Skeletal muscle cell (primary cell): ENCODE measurements at places on chromosomes 2 and 18.

- DNase-seq = no peak
These were observed 26.9 kb upstream of the COL6A3 start for GRCh38 chr2:237440819-237441281.

GRCh38 chr18:59810183-59810582 lies 89.6 kb upstream of the PMAIP1 start:
- no peak for DNase-seq

DNA sequence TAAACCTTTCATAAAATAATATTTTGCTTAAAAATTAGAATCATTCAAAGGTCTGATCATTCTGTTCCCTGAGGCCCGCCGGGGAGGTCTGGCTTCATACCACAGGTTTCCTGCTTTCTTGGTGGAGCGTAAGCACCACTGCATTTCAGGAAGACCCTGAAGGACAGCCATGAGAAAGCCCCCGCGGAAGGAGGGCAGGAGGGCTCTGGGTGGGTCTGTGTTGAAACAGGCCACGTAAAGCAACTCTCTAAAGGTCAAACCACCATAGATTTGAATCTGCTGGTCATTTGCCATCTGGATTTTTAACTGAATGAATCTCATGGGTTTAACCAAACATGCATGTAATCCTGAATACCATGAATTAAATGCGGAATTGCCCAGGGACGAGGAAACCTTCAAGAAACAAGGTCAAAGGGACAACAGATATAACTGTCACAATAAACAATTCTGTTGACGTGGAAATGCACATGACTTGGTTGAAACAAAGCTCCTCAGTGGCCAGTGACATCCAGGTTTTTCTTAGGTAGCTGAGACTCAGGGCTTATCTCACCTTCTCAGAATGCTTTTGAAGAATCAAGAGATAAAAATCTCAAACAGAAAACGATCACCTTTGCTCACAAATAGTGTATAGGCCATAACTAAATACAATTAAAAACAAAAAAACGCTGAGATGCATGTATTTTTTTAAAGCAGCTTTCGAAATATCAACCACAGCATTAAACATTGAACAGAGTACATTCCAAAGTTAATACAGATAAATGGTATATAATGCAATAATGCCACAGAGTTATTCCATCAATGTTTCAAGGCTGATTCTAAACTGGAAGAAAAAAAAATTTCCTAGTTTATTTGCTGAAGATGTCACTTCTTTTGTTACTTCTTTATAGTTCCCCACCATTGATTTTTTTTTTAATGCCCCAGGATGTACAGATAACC lies 193.2 kb downstream of the BCL2 start:
- no peak for DNase-seq

GRCh38 chr2:113848758-113849415 lies 41.0 kb upstream of the ACTR3 start:
- DNase-seq = no peak

GRCh38 chr2:182895169-182895568 lies 28.7 kb upstream of the FRZB start:
- DNase-seq = no peak

DNA sequence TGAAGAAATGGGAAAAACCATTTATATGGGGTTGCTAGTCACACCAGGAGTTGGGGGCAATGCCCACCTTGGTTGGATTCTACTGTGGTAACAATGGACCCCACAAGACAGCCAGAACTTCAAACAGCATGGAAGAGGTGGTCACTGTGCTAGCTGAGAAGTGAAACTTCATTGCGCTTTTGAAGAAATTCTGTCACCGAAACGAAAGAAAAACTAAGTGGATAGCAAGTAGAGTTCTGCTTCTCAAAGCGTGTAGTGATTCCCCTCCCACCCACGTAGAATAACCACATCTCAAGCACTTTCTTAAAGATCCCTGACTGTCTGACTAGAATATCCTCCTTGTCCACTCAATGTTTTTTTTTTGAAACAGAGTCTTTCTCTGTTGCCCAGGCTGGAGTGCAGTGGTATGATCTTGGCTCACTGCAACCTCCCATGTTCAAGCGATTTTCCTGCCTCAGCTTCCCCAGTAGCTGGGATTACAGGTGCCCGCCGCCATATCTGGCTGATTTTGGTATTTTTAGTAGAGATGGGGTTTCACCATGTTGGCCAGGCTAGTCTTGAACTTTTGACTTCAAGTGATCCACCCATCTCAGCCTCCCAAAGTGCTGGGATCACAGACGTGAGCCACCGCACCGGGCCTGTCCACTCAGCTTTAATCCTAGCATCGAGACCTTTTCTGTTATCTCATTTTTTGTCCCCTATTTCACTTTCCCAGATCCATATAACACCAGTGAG lies 30.1 kb upstream of the CCL20 start:
- DNase-seq = no peak

- DNase-seq = no peak
These were observed 3.9 kb upstream of the PXDN start for GRCh38 chr2:1748176-1748740.

- peak; percentile 34 for DNase-seq
These were observed 125.5 kb upstream of the SERTAD2 start for GRCh38 chr2:64779117-64779690.

DNA sequence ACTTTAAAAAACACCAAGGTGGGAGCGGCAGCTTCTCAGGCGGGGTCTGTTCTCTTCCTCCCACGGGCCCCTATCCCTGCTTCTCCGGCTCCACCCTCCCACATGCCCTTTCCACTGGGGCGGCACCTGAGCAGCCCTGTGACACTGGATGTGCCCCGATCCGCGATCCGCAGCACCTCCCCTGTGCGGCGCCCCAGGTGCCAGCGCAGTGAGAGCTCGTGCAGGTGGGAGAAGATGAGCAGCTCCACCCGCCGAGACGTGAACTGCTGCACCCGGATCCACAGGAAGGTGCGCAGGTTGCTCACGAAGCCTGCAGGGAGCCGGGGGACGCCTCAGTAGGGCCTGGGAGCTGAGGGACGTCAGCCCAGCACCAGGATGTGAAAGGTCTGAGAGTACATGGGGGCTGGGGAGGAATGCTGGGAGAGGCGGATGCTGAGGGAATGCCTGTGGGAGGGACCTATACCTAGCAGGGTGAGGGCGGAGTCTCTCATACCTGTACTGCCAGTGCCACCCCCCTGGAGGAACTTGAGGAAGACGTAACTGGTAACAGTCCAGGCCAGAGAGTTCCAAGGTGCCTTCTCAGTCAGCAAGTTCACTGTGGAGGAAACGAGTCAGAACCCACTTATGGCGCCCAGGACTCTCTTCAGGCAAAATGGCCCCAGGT lies 2.8 kb downstream of the ABCB6 start:
- no peak for DNase-seq

DNA sequence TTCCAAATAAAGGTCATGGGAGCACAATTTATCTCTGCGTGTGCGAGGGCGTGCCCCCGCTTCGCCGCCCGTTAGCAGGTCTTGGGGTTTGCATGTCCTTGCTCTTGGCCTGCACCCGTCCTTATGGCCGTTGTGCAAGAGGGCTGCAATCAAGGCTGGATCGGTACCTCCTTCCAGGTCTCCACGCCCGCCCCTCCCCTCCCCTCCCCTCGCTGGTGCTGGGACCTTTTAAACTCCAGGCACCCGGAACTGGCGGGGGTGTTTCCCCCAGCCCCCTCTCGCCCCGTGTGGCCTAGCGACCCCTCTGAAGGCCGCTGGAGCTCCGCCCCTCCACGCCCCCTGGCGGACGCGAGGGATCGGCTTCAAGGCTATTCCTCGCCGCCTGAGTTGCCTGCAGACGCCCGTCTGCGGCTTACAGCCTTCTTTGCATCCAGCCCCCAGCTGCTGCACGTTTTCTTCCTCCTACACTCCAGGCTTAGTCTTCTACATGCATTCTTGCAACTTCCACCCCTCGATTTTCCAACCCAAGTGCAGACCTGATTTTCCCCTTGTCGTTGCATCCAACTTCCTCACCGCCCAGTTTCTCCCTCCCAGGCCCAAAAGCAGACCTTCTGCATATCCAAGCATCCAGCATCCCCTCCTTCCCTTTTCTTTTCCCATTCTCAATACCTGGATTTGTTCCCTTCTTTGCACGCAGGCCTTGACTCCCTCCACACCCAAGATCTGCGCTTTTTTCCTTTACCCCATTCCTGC lies 577 bp downstream of the IDH1 start:
- DNase-seq = no peak

DNA sequence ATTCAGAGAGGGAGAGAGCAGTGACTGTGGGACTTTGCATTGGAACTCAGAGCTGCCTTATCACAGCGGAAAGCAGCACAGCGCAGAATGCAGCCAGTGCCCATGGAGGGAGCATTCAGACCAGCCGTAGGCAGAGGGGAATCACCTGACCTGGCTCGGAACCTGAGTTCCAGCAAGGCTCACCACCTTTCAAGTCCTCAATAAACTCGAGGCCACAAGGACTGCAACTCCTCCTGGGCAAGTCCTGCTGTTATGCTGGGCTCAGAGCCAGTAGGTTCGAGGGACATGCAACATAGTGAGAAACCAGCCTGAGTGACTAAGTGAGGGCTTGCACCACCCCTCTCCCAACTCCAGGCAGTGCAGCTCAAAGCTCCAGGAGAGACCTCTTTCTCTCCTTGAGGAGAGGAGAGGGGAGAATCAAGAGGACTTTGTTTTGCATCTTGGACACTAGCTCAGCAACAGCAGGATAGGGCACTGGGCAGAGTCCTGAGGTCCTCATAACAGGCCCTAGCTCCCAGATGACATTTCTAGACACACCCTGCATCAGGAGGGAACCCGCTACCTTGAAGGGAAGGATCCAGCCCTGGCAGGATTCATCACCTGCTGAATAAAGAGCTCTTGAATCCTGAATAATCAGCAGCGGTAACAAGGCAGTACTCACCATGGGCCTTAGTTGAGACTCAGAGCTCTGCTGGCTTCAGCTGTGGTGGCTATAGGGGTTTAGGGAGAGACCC lies 136.8 kb upstream of the OTOS start:
- peak; percentile 31 for DNase-seq

DNA sequence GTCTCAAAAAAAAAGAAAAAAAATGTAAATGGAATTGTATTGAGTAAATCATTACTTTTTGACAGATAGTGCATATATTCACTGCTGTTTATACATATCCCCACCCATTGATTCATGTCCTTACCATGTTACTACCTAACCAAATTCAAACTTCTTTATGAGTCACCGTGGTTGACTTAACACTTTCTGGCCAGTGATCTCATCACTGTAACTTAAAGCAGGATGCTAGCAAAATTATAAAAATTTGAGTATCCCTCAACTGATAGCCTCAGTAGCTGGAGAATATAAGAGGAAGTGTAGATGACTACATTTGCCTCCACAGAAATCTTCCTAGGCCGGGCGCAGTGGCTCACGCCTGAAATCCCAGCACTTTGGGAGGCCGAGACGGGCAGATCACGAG lies 13.4 kb downstream of the CNOT9 start:
- no peak for DNase-seq

- DNase-seq = no peak
These were observed 35.1 kb downstream of the NLRC4 start for GRCh38 chr2:32229635-32230034.

DNA sequence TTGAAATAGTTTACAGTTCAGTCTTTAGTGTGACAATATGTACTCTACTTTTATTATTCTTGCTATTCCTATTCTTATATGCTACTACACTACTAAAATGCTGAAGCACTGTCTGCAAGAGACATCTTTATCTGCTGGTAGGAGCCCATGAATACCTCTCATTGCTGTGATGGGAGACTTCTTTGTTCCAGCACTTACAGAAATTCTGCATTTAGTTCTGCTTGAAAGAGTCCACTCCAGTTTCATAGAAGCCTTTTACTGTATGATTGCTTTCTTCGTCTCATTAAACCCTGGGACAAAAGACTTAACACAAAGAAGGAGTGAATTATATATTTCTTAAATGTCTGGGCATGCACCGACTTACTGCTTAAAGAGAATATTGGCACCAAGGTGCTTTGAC lies 272.7 kb downstream of the CD226 start:
- no peak for DNase-seq

- no peak for DNase-seq
These were observed 230.3 kb upstream of the NRP2 start for GRCh38 chr2:205451901-205452512.

- DNase-seq = no peak
These were observed 194.3 kb upstream of the ERBB4 start for GRCh38 chr2:212732860-212733259.

DNA sequence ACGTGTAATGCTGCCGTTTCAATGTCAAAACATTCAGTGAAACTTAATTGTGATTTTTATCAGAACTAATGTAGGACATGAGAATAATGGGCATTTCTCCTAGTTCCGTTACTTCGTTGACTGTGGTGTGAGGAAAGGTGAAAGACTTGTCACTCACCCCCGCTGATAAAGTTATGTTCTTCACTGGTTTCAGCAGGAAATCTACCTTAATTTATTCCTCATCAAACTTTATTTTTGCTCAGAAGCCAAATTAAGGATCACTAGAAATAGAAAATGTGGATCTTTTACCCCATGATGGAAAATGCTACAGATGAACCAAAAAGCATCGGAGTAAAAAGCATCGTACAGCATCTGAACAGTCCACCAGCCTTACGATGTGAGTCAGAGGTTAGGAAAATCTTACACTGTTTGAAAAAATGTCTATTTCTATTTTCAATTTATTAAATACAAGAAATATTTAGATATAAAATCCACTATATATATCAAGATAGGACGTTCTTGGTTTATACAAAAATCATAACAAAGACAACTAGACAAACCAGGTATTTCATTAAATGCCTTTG lies 1.0 kb upstream of the ROCK1 start:
- DNase-seq = no peak
